Aortic smooth muscle cell (primary cell): ENCODE measurements at places on chromosomes 1 and 21. TPM values are rescaled to one million over a fixed set of nuclear protein-coding genes. Genes with fewer than 3 reads are reported as not detected.

The C8B gene
- not detected in 2 replicates for total RNA-seq

The SPRR1A gene
- total RNA-seq = not detected in 2 replicates

The SLC9C2 gene
- not detected in 2 replicates for total RNA-seq

The NR1I3 gene
- total RNA-seq = not detected in 2 replicates
